ENCODE measurements at places on chromosomes 12 and 14.

DNA sequence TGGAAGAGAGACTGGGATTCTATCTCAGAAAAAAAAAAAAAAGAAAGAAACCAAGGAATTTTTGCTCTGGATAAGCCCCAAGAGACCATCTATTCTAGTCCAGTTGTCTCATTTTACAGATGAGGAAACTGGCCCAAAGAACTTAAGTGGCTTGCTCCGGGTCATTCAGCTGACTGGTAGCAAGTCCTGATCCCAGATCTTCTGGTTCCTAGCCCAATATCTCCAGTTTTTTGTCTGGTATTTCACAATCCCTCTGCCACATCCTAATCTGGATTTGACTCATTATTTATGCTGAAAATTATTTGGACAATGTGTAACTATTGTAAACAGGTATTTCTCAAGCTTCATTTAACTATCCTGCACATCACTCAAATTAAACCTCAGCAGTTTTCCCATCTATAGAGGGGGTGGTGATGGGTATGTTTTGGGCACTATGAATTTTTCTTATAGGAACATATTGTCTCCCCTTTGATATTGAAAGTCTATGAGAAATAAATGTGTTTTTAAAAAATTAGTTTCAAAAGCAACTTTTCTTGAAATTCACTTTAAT lies 43.4 kb downstream of the PPP2R5E start:
- DNase-seq: no peak

DNA sequence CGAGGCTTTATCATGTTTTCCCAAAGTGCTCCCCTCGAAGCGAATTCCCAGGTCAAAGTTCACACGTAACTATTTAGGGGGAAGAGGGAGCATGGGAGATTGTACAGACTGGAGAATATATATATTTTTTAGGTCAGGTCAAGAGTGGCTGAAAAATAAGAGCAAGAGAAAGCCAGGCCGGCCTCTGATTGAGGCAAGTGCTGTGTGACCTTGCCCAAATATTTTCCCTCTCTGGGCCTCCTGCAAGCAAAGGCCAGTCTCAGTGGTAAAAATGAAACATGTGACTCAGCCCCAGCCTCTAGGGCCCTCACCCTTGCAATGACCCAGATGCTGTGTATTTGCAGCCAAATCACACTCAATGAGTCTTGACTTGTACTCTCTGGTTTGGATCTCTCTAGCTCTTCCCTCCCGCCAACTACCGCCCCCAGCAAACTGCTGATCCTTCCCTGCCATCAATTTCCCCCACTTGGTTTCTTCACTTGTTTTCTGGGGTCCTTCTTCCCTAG lies 34.1 kb downstream of the SMUG1 start:
- no peak for DNase-seq

DNA sequence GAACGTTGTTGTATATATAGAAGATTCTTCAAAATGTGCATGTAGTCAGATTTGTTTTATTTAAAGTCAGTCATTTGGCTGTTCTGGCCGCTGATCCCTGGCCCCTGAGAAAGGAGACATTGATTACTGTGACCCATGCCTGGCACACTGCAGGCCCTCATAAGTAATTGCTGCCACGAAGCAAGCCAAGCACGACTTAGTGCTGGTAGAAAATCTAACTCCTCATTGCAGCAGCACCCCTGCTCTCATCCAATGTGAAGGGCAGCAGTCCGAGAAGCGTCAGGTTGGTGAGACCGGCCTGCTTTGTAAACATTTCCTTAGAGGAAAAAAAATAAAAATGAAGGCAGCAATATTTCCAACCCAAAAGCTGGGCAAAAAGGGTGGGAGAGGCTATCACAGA lies 22.8 kb upstream of the TMTC2 start:
- no peak for DNase-seq

DNA sequence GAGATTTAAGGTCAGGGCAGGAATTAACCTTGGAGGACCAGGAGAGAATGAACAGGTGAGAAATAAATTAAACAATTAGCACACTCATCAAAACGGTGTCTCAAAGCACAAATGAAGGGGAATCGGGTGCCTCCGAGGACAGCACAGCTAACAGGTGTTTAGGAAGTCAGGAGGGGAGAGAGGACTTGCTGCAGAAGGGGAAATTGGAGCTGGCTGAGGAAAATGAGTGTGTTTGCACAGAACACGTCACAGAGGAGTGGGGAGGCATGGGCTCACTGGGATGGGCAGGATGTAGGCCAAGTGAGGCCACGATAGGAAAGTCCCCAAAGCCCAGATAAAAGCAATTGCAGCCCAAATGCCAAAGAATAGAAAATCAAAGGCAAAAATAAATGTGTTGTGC lies 121.7 kb downstream of the ZNF664 start:
- DNase-seq: no peak

- no peak for DNase-seq
Observed at GRCh38 chr12:100173111-100173510, 27.5 kb upstream of the ACTR6 start.

DNA sequence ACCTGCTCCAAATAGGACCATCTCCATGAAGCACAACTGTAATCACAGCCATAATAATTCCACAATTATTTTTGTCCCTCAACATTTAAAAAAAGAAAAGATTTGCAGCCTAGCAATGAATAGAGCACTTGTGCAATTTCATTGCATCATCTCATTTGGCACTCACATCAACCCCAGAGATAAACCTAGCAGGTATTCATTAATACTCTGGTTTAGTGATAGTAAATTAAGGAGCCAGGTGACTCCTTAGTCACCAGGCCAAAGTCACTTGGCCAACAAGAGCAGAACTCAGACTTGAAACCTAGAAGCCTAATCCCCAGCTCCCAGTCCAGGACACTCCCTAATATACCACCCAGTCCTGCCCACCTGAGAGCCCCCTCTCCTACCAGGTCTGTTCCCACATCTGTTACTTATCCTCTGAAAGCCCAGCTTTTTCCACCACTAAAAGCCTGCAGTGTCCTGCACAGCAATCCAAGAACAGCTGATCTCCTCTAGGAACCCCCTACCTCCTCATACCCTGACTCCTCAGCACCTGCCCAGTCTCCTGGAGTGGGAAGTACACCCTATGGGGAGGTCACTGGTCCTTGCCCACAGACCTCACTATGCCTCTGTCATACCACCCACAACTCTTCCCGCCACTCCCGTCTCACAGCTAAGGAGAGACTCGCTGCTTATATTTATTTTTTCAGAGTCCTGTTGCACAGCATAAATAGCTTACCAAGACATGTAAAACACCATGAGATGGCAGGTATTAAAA lies 22.1 kb downstream of the OR10P1 start:
- DNase-seq: no peak

GRCh38 chr12:45547822-45548221 lies 181.7 kb upstream of the ARID2 start:
- DNase-seq: no peak

DNA sequence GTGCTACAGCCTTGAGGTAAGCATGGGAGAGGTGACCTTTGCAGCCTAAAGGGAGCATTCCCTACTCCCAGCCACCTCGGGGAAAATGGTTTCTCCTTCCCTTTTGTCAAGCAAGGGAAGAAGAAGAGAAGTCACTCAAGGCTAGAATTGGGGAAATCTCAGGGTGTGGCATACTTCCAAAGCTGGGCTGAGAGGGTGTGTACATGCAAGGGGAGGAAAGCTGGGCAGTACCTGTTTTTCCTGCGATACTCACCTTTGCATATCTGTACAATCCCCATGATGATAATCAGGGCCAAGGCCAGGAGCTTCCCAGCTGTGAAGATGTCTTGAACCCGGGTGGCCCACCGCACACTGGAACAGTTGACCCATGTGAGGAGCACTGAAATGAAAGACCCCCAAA lies 23.8 kb upstream of the CEBPE start:
- no peak for DNase-seq

- DNase-seq: no peak
Observed at GRCh38 chr12:6527711-6528110, 6.6 kb upstream of the GAPDH start.

- no peak for DNase-seq
Observed at GRCh38 chr14:38549564-38549963, 293.7 kb upstream of the CLEC14A start.

DNA sequence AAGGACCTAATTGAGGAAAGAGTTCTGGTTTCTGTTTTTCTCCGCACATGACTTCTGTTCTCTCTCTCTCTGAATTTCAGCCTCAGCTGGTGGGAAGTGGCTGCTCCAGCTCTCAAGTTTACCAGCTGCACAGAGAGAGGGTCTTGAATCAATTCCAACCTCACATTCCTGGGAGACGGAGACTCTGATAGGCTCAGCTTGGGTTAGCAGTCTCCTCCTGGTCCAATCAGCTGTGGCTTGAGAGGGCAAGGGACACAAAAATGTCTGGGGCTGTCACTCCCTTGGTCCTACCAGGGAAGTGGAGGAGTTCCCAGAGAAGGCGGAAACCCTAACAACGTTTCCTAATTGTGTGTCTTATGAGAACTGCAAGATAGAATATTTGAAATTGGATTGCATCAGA lies 7.0 kb downstream of the CCDC63 start:
- DNase-seq: no peak

GRCh38 chr12:11777962-11778361 lies 128.5 kb downstream of the ETV6 start:
- no peak for DNase-seq

DNA sequence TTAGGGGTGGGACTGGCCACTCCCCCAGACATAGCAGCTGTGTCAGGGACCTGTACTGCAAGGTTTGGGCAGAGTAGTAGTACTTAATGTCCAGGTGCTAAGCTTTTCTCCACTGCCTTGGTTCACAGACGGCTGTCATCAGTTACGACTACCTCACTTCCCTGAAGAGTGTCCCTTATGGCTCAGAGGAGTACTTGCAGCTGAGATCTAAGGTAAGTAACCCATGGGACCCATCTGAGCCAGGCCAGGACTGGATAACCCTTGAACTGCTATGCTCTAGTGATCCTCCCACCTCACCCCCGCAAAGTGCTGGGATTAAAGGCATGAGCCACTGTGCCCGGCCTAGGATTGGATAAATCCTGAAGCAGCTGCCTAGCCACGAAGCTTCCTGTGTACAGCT lies 22.4 kb downstream of the ADCK1 start:
- no peak for DNase-seq

- no peak for DNase-seq
Observed at GRCh38 chr14:104552738-104553125, 26.8 kb upstream of the C14orf180 start.

- no peak for DNase-seq
Observed at GRCh38 chr14:33254861-33255395, 316.2 kb downstream of the NPAS3 start.

- no peak for DNase-seq
Observed at GRCh38 chr12:124720681-124721500, 142.8 kb downstream of the SCARB1 start.

DNA sequence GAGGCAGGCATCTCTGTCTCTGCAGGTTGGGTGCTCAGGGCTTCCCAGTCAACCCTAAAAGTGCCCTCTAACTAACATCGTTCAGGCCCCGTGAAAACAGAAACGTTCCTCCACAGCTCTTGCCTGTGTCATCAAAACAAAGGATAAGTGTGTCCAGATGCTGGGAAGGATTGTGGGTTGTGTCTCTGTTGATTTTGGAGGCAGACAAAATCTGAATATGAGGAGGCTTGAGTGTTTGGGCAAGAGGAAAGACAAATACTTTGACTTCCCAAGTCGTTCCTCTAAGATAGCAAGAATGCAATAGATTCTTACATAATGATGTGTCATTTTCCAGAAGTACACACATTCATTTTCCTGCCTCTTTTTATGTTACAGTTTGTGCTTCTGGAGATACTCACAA lies 52.9 kb downstream of the SERPINA3 start:
- no peak for DNase-seq

DNA sequence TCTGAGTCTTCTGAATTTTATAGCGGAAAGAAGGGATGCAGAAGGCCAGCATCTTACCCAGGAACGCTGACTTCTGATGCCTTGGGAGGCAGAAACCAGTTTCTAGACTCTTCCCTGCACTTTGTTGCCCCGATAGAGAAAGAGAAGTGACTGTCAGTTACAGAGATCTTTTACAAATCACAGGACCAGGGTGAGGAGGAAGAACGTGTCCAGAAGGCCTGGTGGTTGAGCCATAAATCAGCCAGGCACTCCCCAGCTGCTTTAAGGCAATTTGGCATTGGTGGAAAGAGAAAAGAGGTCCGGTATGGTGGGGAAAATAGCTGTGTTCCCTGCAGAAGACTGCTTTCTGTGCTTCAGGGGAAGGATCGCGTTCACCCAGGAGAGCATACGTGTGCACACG lies 88.7 kb upstream of the KCNA1 start:
- DNase-seq: no peak

DNA sequence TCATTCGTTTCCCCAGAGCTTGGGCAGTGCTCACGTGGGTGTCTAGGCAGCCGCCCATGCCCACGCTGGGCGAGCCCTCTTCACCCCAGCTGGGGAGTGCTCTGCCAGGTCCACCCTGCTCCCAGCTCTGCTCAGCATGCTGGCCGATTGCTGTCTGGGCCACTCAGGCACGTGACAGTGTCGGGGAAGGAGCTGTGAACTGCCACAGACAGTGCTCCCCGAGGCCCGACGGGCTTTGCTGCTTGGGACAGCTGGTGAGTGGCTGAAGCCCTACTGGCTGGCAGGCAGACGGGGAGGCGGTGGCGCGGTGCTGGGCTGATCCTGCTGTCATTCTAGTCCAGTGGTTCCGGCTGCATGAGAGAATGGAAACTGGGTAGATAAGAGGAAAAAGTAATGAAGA lies 15.8 kb downstream of the NOC4L start:
- no peak for DNase-seq

GRCh38 chr12:64478661-64479060 lies 26.7 kb downstream of the TBK1 start:
- DNase-seq: no peak

GRCh38 chr12:42570076-42570475 lies 19.5 kb downstream of the PRICKLE1 start:
- DNase-seq: no peak

DNA sequence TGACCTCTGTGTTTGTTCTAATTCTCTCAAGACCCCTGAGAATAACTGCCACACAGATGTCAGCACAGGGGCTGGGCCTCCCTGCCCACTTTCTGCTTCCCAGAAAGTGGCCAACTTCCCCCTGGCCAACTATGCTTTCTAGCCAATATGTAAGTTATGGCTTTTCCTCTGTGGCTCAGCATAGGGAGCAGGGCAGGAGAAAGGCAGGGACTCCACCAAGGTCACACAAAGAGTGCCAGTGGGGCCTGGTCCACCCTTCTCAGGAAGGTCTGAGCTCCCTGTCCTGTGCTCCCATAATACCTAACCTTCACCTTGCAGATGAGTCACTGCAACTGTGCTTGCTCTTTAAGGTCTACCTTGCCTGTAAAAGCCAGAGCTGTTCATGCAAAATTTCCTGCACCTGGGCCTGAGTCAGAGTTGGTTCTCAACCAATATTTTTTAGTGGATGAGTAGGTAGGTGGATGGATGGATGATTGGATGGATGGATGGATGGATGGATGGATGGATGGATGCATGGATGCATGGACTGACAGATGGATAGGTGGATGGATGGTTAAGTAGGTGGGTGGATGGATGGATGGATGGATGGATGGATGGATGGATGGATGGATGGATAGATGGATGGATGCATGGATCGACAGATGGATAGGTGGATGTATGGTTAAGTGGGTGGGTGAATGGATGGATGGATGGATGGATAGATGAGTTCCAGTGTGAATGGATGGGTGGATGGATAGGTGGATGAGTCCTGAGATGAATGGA lies 64.2 kb downstream of the DIO3 start:
- DNase-seq: no peak

Measured in dorsolateral prefrontal cortex (tissue), 122 donors.